SJSA1 (cell line): ENCODE measurements at places on chromosomes 2 and 18. TPM values are rescaled to one million over a fixed set of nuclear protein-coding genes. Genes with fewer than 3 reads are reported as not detected.

The CDKL4 gene
- total RNA-seq = 0.34 and 0.85 TPM in 2 replicates

GRCh38 chr2:168211664-168212163, 35.7 kb downstream of the STK39 start:
- no peak for DNase-seq

DNA sequence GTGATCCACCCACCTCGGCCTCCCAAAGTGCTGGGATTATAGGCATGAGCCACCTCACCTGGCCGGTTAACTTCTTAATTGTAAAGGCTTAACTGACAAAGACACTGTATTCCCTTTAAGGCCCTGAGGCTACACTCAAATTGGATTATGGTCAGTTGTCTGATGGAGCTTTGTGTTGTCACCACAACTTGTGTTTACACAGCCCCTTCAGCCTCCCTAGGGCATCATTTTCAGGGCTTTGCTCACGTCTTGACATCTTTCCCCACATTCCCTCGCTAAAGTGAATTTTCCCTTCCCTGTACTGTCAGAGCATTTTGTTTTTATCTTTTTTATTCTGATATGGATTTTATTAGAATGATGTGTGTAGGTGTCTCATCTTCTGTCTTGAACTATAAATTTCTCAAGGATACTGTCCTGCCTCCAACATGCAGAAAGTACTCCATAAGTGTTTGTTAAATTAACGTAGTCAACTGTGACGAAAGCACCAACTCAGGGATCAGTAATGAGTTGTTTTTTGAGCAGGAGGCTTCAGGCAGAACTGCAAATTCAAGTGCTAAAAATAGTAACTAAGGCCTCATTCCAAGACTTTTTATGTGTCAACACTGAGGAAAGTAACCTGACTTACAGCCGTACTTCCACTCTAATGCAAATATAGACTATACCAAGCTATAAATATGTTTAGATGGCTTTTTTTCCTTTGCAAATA, 77.1 kb upstream of the NARS1 start:
- peak; percentile 4 for DNase-seq

DNA sequence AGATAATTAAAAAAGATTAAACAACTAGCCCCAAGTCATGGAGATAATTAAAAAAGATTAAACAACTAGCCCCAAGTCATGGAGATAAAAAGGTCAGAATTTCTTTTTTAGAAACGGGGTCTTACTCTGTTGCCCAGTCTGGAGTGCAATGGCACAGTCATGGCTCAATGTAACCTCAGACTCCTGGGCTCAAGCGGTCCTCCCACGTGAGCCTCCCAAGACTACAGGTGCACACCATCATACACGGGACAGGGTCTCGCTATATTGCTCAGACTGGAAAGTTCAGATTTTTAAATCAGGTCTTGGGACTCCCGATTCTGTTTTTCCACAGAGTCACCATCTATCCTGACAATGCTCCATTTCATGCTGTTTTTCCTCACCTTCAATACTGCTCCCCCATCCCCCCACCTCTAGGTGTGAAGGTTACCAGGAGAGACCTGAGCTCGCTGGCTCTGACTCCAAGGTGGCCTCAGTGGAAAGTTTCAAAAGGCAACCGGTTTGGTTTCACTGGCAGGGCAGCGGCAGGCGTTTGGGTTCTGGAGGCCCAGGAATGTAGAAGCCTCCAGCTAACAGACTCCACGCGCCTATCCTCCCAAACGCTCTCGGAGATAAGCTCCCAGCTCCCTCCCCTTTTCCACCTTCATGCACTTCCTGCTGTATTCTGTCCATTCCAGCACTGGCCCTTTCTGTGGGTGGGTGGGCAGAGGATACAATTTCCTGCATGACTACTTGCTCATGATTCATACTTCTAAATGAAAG, 2.9 kb upstream of the SEMA4C start:
- no peak for DNase-seq

GRCh38 chr2:203999835-204000234, 63.3 kb downstream of the ICOS start:
- DNase-seq = no peak

DNA sequence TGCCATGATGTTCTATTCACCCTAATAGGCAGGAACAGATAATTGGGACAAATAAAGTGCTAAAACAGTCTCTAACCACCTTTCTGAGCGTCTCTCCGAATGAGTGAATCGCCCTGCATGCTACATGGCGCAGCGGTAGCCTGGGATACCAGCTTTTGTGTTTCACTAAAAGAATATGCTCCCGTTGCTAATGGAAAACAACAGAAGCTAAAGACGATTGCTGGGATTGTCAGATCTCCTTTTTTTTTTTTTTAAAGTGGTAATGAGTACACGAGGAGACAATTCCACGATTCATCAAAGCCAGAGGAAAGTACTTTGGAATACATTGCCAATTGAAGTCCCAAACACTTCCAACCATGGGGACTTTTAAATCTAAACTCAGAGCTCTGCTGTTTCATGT, 1815.3 kb upstream of the CELF4 start:
- no peak for DNase-seq

GRCh38 chr18:23761941-23762340, 72.7 kb downstream of the LAMA3 start:
- no peak for DNase-seq
